ENCODE measurements at places on chromosomes 7 and 10.

- no peak for DNase-seq
These were observed 38.3 kb upstream of the TOMM7 start for GRCh38 chr7:22860784-22861482.

- DNase-seq, result no peak
These were observed 368.9 kb downstream of the PLXDC2 start for GRCh38 chr10:20185116-20185515.

DNA sequence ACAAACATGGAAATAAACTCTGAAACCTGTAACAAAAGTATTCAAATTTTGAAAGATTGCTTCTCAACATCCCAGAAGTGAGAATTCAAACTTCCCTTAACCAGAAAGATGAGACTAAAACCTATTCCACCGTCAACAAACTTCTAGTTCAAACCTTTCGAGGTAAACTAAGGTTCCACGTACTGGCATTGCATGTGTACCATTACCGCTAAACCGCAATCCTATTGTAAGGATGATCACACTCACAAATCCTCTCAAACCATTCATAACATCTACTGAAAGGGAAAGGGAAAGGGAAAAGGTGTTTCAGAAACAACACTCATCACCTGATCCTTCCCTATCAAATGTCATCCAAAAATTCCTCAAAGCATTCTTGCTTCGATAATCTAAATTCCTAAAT lies 3.1 kb downstream of the SMURF1 start:
- DNase-seq, result no peak

- no peak for DNase-seq
These were observed 64.7 kb downstream of the DIP2C start for GRCh38 chr10:624605-625332.

Measured in stimulated activated CD8-positive, alpha-beta memory T cell treated with anti-CD3 and anti-CD28 coated beads, Interleukin-7, amount 100 ng/mL, for 4 hours (primary cell).